ENCODE measurements at places on chromosomes 2 and 18.

DNA sequence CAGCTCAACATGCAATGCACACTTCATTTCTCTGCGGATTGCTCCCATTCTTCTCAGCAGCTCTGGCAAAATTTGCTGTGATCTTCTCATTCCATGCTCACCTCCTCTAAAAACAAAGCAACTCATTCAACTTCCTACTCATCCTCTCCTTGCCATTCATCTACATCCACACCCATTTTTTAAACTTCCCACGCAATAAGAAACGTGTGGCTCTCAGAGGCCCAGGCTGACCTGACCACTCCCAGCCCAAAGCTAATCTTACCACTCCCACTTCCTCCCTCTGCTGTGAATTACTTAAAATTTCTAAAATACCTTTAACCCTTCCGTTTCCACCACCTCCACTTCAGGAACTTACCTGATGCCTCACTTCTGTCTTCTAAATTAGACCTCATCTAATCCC lies 15.2 kb downstream of the ABCB11 start:
- DNase-seq = no peak

DNA sequence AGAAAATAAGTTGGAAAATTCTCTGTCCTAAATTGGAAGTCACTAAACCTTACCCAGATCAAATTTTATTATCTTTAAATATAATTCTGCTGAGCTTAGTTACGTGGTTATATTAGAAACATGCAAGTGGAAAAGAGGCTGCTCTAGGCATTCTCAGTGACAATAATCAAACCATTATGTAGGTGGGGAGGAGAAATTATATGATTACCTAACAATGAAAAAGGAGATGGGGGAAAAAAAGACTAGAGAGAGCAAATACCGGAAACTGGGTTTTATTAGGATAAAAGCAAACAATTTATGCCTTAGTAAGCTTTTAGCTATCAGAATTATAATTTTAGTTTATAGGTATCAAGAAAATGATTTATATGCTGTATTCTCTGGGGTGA lies 53.2 kb downstream of the PHLPP1 start:
- DNase-seq = no peak

- DNase-seq = no peak
Measured at GRCh38 chr2:79981316-79981715, 323.2 kb downstream of the LRRTM1 start.

GRCh38 chr18:27073404-27073830 lies 111.7 kb downstream of the CHST9 start:
- no peak for DNase-seq

GRCh38 chr2:96409081-96409819 lies 73.7 kb downstream of the NCAPH start:
- DNase-seq = no peak

DNA sequence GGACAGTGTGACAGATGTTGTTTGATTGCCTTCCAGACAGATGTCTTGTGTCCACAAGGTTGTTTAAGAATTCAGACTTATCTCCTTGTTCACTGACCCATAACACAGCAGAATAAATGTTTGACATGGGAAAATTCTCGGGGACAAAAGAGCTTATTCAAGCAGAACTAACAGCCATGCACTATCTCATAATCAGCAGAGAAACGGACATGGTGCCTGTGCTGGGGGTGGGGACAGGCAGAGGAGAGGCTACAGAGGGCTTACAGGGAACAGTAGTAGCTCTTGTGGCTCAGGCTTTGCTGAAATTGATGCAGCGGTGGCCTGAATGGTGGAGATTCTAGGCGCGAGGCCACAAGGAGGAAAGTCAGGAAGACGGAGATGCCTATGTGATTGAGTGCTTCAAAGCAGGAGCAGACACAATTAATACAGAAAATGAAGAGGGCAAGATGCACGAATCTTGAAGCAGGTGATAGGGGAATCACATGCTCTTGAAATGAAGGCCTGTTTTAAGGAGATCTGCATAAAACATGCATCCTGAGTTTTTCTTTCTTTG lies 62.0 kb upstream of the CAB39 start:
- DNase-seq = no peak

- no peak for DNase-seq
Measured at GRCh38 chr2:239528146-239528545, 127.3 kb upstream of the HDAC4 start.

GRCh38 chr2:128324897-128325410 lies 6.3 kb upstream of the HS6ST1 start:
- no peak for DNase-seq

DNA sequence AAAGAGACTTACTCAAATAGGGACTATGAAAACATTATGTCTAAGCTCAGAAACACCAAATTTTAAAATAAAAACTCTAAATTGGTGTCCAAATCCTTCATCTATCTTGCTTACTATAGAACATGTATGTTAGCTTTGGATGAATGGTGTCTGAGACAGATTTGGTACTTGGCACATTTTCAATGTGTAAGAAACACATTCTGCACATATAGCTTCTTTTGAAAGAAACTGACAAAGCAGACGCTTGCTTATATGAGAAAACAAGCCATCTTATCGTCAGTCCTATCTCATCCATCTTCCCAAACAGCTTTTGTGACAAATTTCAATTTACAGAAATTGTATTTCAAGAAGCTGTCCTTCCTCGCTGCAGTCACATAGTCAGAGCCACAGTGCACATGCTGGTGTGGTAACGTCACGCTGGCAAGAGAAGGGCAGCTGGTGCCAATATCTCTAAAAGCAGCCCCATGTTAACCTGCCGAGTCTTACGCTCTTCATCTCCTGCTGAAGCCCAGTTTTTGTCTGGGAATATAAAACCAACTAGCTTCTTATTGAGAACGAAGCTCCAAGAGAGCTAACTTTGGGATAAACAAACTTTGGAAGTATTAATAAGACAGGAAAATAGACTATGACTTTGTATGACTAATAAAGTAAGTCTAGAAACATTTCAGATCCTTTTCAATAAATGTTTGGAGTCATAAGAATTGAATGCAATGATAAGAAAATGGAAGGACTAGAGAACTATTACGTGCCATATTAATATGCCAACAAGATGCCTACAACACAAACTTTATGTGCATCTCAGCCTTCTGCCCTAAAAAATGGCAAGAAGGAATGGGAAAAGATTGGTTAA lies 74.9 kb upstream of the TFCP2L1 start:
- DNase-seq = no peak

GRCh38 chr18:26468931-26469340 lies 79.4 kb downstream of the KCTD1 start:
- no peak for DNase-seq

DNA sequence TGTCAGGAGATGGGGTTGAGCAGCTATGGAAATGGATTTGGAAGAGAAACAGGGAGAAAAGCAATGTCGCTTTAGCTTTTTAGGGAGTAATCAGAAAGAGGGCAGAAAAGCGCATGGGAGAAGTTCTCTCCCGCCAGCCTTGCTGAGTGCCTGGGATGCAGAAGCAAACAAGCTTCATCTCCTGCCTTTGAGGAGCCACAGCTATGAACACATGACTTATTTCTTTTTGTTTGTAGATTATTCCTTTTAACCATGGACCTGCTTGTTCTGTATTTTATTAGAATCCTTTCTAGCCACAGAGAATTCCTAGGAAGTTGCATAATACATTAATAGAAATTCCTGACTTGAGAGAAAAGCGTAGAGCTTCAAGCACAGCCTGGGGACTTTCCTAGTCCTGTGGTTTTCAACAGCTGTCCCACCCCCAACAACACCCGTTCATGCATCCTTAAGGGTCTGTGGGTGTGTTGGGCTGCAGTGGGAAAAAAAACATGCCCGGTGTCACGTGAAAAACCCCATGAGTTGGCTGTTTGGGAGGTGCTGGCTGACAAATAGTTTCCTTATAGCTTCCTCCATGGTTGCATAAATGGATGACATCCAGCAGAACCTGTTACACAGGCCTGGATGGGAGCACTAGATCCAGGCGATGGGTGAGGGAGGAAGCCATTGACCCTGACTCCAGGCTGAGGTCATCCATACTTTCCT lies 14.9 kb downstream of the SLC9A4 start:
- no peak for DNase-seq

DNA sequence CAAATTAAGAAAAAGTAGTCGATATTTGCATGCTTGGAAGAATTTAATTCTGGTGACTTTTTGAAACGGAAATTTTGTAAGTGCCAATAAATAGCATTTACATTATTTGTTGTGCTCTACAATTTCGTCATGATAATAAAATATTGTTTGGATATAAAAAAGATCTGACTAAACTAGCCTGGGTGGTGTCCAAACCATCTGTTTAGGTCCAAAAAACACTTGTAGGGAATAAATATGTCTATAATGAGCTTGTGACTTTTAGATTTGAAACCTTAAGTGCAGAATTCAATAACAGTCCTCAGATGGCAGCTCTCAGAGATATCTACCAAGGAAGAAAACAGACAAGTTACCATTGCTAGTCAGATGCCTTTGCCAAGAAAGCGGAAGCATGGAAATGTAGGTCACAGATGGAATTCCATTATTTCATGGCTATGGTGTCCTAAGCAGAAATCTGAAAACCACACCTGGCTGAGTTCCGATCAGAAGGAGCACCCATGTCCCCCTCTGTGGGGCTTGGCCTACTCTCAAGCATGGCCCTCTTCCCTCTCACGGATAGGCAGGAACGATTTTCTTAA lies 731.1 kb downstream of the RNF144A start:
- no peak for DNase-seq

- no peak for DNase-seq
Measured at GRCh38 chr18:9609190-9609589, 5.2 kb downstream of the PPP4R1 start.

DNA sequence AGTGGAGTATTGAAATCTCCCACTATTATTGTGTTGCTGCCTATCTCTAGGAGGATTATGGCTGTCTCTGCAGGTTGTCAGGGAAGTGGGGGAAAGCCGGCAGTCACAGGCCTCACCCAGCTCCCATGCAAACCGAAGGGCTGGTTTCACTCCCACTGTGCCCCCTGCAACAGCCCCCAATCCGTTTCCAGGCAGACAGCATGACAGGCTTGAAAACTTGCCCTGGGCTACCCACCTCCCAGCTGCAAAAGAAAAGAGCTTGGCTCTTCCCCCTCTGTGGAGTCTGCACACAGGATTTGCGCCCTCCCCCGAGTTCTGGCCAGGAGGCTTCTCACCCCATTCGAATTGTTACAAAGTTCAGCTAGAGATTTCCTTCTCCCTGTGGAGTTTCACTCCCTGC lies 87.4 kb upstream of the MSTN start:
- no peak for DNase-seq

GRCh38 chr2:231053846-231054245 lies 2.8 kb upstream of the PSMD1 start:
- no peak for DNase-seq

DNA sequence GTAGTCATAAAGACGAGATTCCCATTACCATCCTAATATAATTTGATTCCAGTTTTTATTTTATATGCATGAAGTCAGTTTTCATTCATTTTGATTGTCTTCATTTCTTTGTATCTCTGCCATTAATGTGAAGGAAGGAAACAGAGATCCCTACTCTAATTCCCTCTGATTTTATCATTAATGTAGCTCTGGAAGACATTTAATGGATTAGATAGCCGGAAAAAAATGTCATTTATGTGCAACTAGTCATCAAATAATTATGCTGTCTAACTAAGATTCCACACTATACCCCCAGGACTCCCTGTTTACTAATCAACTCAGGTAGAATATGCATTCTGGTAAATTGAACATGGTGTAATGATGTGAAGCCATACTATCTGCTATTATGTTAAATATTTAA lies 19.9 kb downstream of the RHBDD1 start:
- no peak for DNase-seq

DNA sequence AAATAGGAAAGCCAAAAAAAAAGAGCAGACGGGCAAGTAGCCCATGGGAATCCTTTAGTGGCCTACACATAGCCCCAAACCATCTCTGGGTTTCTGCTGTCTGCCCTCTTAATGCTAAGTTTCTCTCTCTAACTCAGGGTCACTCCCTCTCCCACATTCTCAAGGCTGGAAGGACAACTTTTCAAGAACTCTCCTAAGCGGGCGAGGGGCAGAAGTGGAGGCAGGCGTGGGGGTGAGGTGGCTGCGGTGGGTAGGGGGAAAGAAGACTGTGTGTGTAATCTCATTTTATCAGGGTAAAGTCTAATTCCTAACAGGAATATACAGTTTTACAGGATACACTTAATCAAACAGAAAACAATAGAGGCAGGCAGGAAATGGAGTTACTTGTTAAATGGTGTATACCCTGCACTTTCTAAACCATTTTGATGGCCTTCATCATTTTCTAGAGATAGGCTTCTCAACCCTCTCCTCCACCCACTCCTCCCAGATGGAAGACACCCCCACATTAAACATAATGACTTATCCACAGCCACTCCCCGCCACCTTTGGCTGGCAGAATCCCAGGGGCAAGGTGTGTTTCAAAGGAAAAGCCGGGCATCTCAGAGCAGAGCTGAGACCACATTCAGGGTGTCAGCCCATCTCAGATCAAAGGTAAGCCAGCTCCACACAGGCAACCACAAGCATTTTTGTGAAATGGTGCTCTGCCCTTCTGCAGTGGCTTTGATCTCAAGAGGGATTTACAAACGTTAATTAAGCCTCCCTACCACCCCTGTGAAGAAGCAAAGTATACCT lies 6.8 kb downstream of the SMAD7 start:
- no peak for DNase-seq

- no peak for DNase-seq
Measured at GRCh38 chr2:37600735-37601134, 70.7 kb downstream of the CDC42EP3 start.

- DNase-seq = no peak
Measured at GRCh38 chr2:234249873-234250272, 199.4 kb downstream of the SPP2 start.

- no peak for DNase-seq
Measured at GRCh38 chr2:189657867-189658266, 3.4 kb upstream of the ASNSD1 start.

GRCh38 chr18:58251416-58251815 lies 207.4 kb downstream of the NEDD4L start:
- no peak for DNase-seq

GRCh38 chr18:26488417-26489009 lies 59.8 kb downstream of the KCTD1 start:
- no peak for DNase-seq

DNA sequence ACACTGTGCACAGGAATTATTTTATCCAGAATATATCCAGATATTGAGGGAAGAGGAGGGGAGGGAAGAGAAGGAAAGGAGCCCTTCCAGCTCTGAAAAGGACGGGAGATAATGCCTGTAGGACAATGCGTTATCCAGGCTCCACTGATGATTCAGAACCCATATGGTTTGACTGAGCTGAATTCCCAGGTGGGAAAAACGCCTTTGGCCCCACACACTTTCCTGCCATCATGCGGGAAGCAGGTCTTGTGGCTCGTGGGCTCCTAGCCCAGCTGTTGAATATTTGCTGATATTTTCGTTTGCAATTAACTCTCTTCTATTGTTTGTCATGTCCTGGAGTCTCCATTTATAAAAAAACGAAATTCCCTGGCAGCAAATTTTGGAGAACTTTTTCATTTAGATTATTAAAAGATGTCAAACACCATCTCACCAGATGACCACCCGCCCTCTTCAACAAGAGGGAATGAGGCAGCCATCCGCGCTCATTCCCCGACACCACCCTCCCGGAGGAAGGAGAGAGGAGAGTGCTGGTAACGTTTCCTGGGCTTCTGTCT lies 8.9 kb downstream of the COL6A3 start:
- no peak for DNase-seq

- DNase-seq = no peak
Measured at GRCh38 chr2:134445116-134445515, 191.2 kb downstream of the MGAT5 start.
